Inflammatory macrophage treated with lipopolysaccharide for 4 hours (primary cell): ENCODE measurements at places on chromosomes 6 and 20.

GRCh38 chr20:32506721-32507120, 78.4 kb downstream of the NOL4L start:
- DNase-seq, result no peak

DNA sequence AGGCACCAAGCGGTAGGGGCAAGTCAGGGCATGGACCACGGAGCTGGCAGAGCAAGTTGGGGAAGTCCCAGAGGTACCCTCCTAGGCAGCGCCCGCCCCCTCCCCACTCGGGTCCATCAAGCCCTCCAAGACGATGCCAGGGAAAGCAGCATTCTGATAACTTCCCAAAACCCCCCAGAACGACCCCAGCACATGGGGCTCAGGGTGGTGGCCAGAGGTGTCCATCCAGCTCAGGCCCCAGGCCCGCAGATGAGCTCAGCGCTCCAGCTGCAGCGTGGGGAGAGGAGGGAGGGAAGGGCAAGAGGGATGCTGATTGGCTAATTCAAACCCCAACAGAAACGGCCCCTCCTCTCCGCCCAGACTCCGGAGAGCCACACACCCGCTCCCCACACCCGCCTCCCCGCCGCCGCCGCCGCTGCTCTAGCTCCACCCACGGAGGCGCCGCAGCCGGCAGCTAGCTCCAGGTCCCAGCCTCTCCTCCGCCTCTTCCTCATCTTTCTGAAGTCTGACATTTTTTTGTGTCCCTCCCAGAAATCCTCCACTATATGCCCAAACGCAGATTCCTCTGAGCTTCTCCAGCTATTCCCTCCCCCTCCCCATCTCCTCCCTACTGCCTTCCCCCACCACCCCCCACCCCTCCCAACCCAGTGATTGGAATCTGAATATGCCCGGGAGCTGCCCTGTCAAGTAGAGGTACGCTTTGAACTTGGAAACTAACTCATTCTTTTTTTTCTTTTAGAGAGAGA, 40.3 kb upstream of the TLDC2 start:
- peak; percentile 90 for DNase-seq

GRCh38 chr20:18144541-18145099, 7.0 kb downstream of the KAT14 start:
- DNase-seq, result no peak

- no peak for DNase-seq
Measured at GRCh38 chr6:16412171-16412570, 173.8 kb downstream of the GMPR start.

DNA sequence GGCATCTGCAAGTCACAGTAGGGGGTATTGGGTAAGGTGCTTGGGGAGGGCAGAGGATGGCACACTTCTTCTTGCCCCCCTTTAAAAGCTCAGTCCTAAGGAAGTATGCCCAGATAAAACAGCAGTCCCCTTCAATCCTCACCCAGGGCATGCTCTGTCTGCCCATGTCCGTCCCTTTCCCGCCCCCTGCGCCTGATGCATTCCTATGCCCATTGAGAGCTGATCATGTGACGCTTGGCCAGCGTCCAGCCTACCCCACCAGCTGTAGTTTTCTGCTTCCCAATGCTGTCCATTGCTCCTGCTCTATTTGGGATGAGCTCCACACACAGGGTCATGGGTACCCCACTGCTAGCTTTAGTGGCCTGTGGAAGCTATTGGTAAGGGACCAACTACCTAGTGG, 8.3 kb downstream of the SIGLEC1 start:
- no peak for DNase-seq

DNA sequence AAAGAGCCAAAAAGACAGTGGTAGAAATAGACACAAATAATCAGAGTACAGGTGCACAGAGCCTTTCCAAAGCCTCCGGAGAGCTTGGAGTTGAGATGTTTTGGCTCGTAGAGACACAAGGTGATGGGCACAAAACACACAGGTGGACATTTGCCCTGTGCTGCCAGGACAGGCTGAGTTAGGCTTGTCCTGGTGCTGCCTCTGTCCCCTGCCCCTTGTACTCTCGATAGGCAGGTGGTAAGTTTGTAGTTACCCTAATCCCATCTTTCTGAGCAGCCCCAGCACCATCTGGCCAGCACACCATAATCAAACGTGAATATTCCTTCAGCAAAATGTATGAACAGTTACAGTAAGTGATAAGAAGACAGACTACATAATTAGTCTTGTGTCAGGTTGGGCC, 95.5 kb downstream of the FOXC1 start:
- DNase-seq, result no peak

GRCh38 chr6:109526905-109527628, 44.0 kb upstream of the ZBTB24 start:
- DNase-seq, result peak; percentile 77

GRCh38 chr20:32440758-32441078, 82.6 kb downstream of the ASXL1 start:
- no peak for DNase-seq

DNA sequence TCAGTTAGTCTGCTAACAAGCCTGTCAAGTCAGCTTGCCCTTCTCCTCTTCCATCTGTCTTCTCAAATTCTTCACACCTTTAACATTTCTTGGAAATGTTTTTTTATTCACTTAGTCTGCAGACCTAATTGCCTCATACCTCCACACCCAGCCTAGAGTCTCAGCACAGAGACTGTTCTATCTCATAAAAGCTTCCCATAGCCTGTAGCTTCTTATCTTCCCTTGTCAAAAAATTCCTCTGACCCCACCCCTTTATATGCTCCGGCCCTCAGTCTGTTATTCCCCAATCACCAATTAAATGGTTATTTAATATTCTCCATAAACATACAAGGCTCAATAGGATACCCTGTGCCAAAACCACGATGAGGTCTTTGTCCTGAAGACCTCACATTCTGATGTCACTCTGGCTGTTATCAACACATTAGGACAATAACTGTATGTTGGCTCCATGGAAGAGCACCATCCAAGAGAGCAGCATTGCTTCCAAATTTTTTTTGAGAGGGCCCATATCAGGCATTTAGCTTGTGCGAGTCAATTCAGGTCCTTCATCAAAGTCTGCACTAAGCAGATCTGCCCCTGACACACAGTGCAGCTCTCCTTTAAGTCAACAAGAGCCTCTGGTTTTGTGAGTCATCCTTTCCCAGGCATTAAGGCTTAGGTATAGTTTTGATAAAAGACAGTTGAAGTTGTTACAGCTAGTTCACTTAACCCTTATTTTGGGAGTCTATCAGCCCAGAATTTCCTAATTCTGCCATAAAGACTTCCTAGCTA, 83.2 kb upstream of the TBX18 start:
- DNase-seq, result no peak

- DNase-seq, result no peak
Measured at GRCh38 chr6:80792151-80792550, 685.7 kb downstream of the BCKDHB start.

DNA sequence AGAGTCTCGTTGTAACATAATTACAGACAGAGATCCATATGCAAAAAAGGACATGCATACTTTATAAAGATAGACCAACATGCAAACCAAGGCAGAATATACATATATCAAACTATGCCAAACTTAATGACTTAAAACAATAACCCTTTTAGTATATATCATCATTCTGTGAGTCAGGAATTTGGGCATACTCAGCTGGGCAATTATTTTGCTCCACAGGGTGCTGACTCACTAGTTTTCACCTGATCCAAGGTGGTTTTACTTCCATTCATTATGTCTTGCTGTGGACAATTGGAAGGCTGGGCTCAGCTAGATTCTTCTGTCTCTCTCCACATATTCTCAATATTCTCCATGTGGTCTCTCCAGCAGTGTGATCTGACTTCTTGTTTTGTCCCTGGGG, 41.2 kb upstream of the RNF146 start:
- no peak for DNase-seq

DNA sequence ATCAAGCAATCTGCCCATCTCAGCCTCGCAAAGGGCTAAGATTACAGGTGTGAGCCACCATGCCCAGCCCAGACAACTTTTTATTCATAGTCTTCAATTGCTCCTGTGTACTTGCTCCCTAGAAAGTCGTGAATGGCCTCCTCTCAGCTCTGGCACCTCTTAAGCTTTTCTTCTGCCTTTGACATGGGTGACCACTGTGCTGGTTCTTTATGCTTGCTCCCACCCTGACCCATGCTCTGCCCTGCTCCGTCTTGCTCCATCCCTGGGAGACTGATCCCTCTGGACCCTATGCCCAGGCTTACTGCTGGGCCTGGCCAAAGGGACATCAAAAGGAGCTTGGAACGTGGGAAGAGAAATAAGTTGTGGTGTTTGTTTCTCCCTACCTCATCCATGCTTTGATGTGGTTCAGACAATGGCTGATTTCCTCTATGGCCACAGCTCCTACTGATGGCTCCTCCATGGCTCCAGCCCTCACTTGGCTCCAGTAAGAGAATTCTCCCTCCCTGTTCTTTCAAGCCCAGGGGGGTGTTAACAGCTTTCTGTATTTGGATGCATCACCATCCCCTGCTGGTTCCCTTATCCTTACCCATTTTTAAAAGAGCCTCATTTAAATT, 7.7 kb upstream of the TREM2 start:
- DNase-seq, result no peak
